HS-5 (cell line): ENCODE measurements at places on chromosomes 2 and 18.

DNA sequence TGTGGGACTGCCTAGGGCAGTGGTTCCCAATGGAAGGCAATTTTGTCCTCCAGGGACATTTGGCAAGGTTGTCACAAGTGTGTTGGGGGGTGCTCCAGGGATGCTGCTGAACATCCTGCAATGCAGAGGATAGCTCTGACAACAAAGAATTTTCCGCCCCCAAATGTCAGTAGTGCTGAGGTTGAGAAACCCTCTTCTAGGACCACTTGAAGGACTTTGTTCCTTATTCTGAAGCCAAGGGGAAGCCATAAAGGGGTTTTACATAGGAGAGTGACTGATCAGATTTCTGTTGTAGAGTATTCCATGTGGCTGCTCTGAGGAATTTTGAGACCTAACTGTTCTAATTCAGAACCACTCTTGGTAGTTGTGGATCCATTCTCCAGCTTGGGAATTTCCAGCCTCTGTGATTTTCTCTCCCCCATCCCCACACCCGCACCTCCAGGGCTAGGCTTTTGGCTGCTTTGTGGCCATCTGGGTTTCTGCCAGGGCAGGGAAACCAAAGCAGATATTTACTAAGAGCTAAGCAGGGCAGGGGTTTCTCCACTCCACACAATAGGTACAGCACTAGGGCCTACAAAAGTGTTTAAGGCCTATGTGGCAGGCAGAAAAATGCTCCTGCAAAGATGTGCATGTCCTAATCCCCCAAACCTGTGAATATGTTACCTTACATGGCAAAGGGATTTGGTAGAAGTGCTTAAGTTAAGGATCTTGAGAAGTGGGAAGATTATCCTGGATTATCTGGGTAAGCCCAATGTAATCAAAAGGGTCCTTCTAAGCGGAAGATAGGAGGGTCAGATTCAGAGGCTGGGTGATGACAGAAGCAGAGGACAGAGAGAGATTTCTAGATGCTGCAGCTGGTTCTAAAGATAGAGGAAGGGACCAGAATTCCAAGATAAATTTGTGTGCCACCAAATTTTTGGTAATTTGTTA is 135.4 kb downstream of the TMEM17 start:
- DNase-seq: no peak

- peak; percentile 87 for DNase-seq
Observed at GRCh38 chr2:109217362-109218086, 88.5 kb downstream of the SH3RF3 start.

- no peak for DNase-seq
Observed at GRCh38 chr2:61720911-61721310, 132.9 kb downstream of the FAM161A start.

DNA sequence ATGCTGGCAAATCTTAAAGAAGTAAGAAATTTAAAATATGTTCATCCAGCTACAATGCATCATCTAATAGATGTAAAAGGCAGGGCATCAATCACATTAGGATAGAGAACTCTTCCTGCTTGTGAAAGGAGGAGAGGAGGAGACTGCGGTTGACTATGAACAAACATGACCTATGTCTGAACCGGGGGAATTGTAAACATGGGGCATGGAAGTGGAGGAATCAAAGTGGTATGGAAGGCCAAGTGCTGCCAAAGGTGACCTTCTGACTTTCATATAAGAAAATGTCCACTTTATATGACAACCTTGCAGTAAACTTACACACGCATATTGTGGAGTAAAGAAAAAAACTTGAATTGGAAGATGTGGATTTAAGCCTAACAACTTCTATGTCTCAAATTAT is 20.0 kb upstream of the SLC8A1 start:
- DNase-seq: no peak

DNA sequence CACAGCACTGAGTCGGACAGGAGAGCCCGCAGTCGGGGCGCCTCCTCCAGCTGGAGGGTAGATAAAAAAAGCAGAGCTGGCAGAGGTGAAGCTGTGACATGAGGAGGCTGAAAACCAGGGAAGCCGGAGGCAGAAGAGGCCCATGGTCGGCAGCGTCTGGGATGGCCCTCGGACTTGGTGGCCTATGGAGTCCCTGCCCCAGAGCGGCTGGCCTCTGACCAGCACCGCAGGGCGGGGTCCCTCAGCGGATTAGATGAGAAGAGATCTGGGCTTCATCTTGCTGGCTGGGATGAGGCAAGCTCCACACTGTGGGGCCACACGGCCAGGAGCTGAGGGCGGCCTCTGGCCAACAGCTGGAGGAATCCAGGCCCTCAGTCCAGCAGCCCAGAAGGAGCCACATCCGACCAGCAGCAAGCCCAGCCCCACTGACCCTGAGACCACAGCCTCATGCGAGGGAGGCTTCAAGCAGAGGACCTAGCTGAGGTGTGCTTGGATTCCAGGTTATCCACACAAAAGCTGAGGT is 174.1 kb downstream of the EIPR1 start:
- no peak for DNase-seq

DNA sequence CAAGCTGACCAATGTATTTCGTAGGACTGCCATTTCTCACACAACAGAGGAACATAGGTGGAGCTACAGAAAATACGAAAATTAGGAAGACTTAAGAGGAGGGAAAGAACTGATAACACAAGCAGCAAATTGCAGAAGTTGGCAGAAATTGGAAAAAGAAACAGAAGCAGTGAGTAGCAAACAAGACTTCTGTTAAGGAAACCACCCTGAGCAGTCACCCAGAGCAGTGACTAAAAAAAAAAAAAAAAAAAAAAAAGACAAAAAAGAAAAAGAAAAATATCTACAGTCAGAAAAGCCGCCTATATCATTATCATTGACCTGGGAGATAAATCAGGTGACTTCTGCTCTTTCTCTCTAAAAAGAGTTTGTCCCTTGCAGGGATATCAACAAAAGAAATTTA is 21.4 kb downstream of the STK17B start:
- no peak for DNase-seq

DNA sequence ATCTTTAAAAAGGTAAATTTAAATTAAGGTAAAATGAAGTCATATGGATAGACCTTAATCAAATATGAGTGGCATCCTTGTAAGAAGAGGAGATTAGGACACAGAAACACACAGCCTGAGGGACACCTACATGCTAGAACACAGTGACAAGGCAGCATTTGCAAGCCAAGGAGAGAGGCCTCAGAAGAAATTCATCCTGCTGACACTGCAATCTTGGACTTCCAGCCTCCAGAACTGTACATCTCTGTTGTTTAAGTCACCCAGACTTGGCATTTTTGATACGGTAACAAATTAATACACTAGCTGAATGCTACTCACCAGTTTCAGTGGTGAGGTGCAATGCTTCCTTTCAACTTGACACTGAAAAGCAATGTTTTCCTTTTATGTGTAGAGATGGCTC is 305.0 kb downstream of the TDRD15 start:
- no peak for DNase-seq

GRCh38 chr2:118973542-118973951 is 31.6 kb downstream of the MARCO start:
- no peak for DNase-seq

GRCh38 chr2:240567137-240567871 is 980 bp upstream of the RNPEPL1 start:
- no peak for DNase-seq

GRCh38 chr2:66509326-66509811 is 74.4 kb downstream of the MEIS1 start:
- no peak for DNase-seq

GRCh38 chr18:50398947-50399346 is 24.1 kb downstream of the SKA1 start:
- no peak for DNase-seq

DNA sequence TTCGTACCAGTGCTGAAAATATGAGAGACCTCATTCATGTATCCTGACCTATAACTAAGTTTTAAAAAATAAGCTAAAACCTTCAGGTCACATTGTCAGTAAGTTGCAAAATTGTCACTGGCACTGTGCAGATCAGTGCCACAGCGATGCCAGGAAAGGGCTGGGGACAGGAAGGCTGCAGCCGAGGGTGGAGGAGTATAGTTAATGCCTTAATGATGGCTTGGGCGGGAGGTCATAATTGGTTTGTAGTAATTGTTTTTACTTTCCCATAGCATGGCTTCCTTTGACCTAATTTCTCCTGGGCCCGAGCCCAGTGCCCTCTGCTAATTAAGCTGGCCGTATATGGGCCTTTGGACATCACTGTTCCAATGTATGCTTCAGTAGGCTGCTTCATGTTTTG is 47.2 kb upstream of the RAB12 start:
- no peak for DNase-seq
